ENCODE measurements at places on chromosomes 11 and 22.

GRCh38 chr11:125207866-125208425 lies 43.4 kb downstream of the PKNOX2 start:
- DNase-seq, result no peak

DNA sequence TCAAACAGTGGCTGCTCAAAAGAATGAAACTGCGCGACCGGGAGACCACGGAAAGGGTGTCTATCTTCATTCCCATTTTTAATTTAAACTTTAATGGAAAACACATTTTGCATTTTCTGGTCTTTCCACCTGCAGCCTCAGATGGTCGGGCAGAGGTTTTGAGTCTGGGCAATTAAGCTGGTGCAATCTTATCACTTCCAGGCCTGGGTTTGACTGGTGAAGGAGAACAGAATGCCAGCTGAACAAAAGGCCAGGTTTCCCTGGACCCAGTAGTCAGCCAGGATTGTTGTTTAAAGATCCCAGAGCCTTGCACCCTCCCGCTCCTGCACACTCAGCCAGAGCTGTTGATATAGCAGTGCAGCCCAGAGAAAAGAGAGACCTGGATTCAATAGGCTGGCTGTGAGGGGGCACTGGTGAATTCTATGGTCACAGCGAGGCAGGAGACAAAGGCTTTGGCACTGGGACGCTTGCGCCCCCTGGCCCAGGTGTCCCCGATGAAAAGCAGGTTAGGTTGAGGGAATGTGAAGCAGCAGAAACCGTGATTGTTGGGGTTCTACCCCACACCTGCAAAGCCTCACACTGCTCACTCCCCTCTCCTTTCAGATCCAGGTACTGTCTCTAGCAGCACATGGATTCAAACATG lies 83.6 kb downstream of the FLI1 start:
- DNase-seq, result no peak

DNA sequence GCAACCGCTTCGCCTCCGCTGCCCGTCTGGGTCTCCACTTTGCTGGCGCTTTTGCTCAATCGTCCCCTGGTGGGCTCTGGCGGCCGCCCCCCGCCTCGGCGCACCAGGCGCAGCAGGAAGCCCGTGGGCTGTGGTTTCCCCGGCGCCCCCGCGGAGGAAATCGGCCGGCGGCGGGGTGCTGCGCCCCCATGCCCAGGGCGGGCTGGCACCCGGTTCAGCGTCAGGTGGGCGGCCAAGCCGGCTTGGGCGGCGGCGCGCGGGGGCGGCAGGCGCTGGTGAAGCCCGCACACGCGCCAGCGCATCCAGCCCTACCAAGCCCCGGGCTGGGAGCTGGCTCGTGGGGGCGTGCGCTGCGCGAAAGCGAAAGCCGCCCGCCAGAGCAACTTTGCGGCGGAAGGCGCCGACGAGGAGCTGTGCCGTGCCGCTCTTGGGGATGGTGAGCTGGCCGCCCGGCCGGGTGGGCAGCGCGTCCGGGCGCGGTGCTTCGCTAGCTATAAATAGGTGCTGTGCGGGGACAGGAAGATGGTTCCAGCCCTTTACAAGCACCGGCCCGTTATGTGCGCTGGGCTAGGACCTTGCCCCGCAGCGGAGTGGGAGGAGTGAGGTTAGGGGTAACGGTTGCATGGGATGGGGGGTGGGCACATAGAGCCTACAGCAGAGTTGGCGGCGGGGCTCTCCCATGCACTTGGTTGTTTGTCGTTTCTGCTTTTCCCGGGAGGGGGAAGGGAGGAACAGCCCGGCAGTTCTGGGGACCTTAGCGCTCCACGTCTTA lies 25.0 kb upstream of the SUSD2 start:
- DNase-seq, result peak; percentile 43

- DNase-seq, result no peak
Observed at GRCh38 chr11:8250981-8251615, 12.6 kb downstream of the LMO1 start.

DNA sequence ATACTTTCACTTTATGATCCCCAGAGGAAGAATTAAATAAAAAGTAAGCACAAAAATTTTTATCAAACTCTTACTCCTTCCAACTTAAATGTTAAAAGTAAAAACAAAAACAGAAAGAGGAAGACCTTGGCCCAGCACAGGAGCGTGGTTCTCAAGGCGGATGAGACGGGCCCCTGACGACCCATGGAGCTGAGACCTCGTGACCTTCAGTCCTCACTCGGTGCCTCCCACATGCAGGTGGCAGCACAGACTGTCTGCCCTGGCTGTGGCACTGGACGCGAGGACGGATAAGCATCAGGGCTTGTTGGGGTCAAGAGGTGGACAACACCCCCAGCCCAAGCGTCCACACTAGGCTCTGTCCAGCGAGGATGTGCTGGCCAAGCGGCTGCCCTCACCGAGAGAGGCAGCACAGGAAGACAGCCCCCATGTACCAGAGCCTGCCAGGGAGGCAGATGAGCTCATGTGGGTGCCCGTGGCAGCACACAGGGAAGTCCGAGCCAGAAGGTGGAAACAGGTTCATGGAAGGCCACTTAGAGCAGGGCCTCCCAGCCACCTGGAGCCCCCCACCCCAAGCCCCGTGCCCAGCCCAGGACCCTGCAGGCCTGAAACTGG lies 1389.8 kb downstream of the TBC1D22A start:
- no peak for DNase-seq

DNA sequence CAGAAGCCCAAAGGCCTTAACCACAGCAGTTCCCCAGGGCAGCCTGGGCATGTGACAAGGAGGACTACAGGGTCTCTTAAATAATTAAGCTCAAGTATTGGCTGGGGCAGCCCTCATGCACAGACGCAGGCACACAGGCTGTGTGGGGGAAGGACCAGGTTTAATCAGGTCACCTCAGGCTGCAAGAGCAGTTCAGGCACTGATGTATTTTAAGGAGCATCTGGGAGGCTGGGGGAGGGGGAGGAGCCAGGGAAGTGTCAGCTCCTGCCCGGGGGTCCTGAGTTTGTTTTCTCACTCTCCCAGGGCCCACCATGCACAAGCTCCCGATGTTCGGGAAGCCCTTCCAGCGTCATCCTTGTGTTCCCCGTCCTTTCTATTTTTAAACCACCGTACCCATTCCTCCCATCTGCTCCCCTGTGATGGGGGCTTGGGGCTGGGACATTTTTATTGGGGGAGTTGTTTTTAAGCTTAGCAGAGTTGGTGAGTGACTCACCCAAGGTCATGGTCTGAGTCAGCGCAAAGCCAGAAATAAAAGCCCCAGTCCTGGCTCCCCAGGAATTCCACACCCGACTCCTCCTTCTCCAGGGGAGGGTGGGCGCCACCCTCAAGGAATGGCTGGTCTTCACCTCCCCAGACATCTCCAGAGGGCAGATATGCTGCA lies 2.4 kb downstream of the CSDC2 start:
- no peak for DNase-seq

DNA sequence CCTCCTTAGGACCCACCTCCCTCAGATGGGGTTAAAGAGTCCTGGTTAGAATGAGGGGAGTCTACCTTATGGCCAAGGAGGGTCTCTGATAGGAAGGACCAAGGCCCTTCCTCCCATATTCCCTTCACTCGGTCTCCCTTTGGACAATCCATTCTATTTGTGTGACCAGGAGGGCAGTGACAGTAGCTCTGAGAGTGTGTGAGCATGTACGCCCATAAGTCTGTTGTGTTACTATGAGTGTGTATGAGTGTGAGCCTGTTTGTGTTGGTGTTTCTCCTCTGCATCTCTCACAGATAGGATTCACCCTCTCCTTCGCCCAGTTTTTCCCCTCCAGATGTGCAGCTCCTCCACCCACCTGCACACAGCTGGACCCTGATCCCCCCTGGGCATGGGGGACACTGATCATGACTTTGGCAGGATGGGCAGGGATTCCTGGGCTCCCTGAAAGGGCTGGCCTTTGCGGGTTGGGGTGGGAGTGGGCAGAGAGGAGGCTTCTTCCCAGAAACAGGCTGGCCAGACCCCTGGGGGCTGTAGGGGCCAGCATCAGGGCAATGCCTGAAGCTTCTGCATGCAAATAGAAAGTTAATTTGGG lies 14.5 kb downstream of the PHLDB1 start:
- no peak for DNase-seq

GRCh38 chr22:28505416-28506149 lies 174.1 kb downstream of the TTC28 start:
- DNase-seq, result no peak

DNA sequence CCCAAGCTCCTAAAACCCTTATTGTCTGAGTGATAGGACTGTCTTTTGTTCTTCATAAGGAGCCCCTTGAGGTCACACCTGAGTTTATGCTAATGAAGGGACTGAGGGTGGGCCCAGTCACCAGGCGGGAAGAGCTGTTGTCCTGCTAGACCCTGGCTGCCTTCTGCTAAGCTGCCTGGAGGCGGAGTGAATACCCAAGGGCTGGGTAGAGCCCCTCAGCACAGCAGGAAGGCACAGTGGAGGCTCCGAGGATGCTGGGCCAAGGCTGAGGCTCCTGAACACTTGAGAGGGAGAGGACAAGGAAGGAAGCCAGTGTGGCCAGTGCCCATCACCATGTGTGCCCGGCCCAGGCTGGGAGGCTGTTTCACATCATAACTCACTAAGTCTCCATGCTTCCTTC lies 4.8 kb upstream of the PHF21B start:
- DNase-seq, result no peak

DNA sequence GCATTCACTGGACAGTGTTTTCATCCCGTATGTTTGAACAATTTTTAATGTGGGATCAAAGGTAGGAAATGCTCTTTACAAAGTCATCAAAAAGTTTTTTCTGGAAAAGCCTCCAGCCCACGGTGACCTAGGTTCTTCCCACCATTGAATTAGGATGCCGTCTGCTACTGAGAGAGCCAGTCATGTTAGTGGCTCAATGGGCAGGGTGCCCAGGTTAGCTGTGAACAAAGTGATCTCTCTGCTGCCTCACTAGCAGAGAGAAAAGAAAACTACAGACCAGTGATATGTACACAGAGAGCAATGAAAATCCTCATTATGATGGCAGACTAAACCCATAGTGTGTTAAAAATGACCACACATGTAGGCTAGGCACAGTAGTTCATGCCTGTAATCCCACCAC lies 32.4 kb downstream of the KCNQ1 start:
- DNase-seq, result no peak

- no peak for DNase-seq
Observed at GRCh38 chr11:10641912-10642697, 51.5 kb downstream of the IRAG1 start.

- no peak for DNase-seq
Observed at GRCh38 chr22:20205964-20206708, 55.3 kb upstream of the CCDC188 start.

- no peak for DNase-seq
Observed at GRCh38 chr22:42356533-42356932, 75.7 kb downstream of the NFAM1 start.

GRCh38 chr11:59186130-59186594 lies 14.2 kb downstream of the DTX4 start:
- DNase-seq, result no peak

DNA sequence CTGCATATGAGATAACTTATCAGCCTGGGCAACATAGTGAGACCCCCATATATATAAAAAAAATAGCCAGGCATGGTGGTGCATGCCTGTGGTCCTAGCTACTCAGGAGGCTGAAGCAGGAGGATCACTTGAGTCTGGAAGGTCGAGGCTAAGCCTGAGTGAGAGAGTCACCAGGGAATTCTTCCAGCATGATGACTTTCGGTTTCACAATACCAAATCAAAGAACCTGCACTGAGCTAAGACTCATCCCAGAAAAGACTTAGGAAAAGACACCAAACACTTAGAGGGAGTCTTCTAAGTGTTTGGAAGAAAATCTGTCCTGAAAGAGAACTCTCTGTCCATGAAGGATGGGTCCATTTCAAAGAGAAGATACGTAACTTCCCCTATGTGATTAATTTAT lies 12.7 kb downstream of the STK33 start:
- no peak for DNase-seq

GRCh38 chr22:39091126-39092081 lies 5.6 kb upstream of the APOBEC3H start:
- no peak for DNase-seq

Measured in C1 segment of cervical spinal cord (tissue), 14 donors.